ENCODE measurements at places on chromosomes 7 and 10. TPM values are rescaled to one million over a fixed set of nuclear protein-coding genes. Genes with fewer than 3 reads are reported as not detected.

GIMAP8 gene
- total RNA-seq, result 7.5 TPM

TEX36 gene
- not detected for total RNA-seq

PCLO gene
- 40.4 TPM for total RNA-seq

MNX1 gene
- total RNA-seq, result not detected

SFXN3 gene
- total RNA-seq, result 56.8 TPM

EPC1 gene
- total RNA-seq, result 60.0 TPM

PRRT4 gene
- total RNA-seq, result 1.1 TPM

POLL gene
- total RNA-seq, result 34.9 TPM

DNA sequence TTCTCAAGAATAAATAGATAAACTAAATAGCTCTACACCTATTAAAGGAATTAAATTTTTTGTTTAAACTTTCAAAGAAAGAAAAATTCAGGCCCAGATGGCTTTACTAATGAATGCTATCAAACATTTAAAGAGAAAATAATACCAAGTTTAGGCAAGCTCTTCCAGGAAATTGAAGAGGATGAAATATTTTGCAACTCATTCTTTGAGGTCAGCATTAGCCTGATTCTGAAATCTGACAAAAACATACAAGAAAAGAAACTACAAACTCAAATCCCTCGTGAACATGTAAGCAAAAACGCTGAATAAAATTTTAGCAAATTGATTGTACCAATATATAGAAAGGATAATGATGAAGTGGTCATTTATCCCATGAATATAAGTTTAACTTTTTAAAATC, 93.4 kb downstream of the RTKN2 start:
- DNase-seq, result no peak
- H3K4me1 ChIP-seq, result no peaks in the 10 kb centered on the region
- no peaks in the 10 kb centered on the region for H3K27me3 ChIP-seq
- no peak overlapping the region for H3K27ac ChIP-seq

- H3K27ac ChIP-seq, result no peak overlapping the region
- peaks cover 21% of the 10 kb centered on the region for H3K4me1 ChIP-seq
- H3K4me3 ChIP-seq, result no peak overlapping the region
- no peak for DNase-seq
- no peaks in the 10 kb centered on the region for H3K27me3 ChIP-seq
These were observed 1.7 kb upstream of the MCU start for GRCh38 chr10:72690071-72690755.

GRCh38 chr10:114713525-114714090, 55.5 kb upstream of the ABLIM1 start:
- no peaks in the 10 kb centered on the region for H3K27me3 ChIP-seq
- H3K4me1 ChIP-seq, result peaks cover 47% of the 10 kb centered on the region
- H3K27ac ChIP-seq, result peak overlapping the region; percentile 81
- no peaks in the 10 kb centered on the region for H3K36me3 ChIP-seq

- peak overlapping the region; percentile 60 for H3K4me3 ChIP-seq
- DNase-seq, result peak; percentile 37
- no peaks in the 10 kb centered on the region for H3K36me3 ChIP-seq
- no peaks in the 10 kb centered on the region for H3K27me3 ChIP-seq
- peaks cover 44% of the 10 kb centered on the region for H3K4me1 ChIP-seq
These were observed 557 bp downstream of the BAG3 start for GRCh38 chr10:119651514-119652360.

DNA sequence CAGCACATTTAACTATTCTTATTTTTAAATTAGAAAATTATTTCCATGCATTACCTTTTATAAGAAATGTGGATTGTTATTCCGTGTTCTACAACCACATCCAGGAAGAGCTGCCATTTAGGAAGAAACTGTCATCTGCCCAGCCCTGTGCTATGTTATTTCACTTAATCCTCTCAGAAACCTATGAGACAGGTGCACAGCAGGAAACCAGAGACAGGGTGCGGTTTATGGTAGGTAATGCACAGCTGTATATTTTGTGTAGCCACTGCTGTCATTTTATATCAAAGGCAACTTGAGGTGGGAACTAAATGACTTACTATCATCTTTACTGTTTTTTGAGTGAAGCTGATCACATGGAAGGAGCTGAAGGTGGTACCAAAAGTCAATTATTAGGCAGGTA, 232.3 kb downstream of the MAGI2 start:
- H3K36me3 ChIP-seq, result no peaks in the 10 kb centered on the region
- H3K27ac ChIP-seq, result no peak overlapping the region
- H3K4me3 ChIP-seq, result no peak overlapping the region
- no peaks in the 10 kb centered on the region for H3K27me3 ChIP-seq
- no peaks in the 10 kb centered on the region for H3K4me1 ChIP-seq
- no peak for DNase-seq

DNA sequence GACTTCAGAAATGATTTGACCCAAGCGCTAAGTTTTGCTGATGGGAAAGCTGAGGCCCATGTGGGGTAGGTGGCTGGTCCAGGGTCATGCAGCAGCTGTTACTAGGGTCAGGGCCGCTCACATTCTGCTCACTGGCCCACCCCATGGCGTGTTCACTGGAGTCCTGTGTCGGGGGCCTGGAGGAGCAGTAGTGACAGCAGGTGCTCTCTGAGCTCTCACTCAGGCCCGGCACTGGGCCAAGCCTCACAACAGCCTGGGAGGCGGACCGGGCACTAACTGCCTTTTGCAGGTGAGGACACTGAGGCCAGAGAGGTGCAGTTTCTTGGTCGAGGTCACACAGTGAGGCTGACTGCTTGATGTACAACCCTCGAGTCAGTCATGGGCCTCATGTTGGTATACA, 82.7 kb downstream of the GLRX3 start:
- no peak overlapping the region for H3K4me3 ChIP-seq
- H3K27me3 ChIP-seq, result no peaks in the 10 kb centered on the region
- no peaks in the 10 kb centered on the region for H3K4me1 ChIP-seq
- DNase-seq, result no peak
- H3K36me3 ChIP-seq, result no peaks in the 10 kb centered on the region
- no peak overlapping the region for H3K27ac ChIP-seq

DNA sequence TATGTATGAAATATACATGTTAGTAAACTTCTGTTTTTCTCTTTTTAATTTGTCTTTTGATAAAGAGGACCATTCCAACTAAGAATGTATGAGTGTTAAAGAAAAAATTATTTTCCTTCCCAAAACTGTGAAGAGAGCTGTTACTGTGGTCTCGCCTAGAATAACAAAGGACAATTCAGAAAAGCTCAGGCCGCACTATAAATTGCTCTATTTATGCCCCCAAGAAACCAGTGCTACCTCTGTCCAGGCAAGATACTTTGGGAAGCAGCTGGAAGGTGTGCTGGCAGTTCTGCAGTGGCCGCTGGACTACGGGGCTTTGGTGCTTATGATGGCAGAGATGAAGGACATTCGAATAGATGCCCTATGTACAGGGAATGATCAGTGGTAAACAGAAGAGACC, 252.1 kb downstream of the DOCK4 start:
- no peak for DNase-seq
- no peaks in the 10 kb centered on the region for H3K36me3 ChIP-seq
- no peaks in the 10 kb centered on the region for H3K27me3 ChIP-seq
- H3K4me1 ChIP-seq, result no peaks in the 10 kb centered on the region
- no peak overlapping the region for H3K27ac ChIP-seq

DNA sequence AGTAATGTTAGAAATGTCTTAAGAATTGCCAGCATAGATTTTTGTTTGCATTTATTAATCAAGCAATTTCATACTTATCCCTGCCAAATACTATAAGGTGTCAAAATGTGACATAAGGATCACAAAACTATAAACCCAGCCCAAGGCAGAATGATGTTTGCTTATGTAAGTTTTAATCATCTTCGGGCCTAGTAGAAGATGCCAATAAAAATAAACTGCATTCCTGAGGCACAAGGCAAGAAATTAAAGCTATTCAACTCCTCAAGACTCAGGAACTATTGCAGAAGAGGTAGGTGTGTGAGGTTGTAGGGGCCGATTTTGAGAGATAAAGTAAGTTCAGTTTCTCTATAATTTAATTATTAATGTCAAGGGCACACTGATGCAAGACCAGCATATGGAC, 189.4 kb upstream of the AHR start:
- H3K27me3 ChIP-seq, result no peaks in the 10 kb centered on the region
- no peak overlapping the region for H3K4me3 ChIP-seq
- peaks cover 9% of the 10 kb centered on the region for H3K4me1 ChIP-seq
- no peak overlapping the region for H3K27ac ChIP-seq
- H3K36me3 ChIP-seq, result no peaks in the 10 kb centered on the region

DNA sequence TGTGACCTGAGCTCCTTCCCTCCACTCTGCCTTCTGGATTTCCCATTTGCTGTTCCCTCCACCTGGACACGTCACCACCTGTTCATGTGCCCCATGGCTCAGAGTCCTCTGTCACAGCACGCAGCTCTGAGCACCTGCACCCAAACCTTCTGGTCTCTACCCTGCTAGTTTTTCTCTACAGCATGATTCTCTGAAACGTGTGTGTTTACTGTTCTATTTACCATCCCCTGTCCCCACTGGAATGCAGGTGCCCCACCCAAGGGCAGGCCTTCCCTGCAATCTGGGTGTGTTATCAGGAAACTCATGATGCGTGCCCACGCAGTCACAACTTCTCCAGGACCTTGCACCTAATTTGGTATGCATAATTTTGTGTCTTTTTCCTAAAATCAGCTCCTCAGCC, 284.4 kb upstream of the IGFBP3 start:
- H3K4me3 ChIP-seq, result no peak overlapping the region
- H3K27me3 ChIP-seq, result no peaks in the 10 kb centered on the region
- no peaks in the 10 kb centered on the region for H3K4me1 ChIP-seq

DNA sequence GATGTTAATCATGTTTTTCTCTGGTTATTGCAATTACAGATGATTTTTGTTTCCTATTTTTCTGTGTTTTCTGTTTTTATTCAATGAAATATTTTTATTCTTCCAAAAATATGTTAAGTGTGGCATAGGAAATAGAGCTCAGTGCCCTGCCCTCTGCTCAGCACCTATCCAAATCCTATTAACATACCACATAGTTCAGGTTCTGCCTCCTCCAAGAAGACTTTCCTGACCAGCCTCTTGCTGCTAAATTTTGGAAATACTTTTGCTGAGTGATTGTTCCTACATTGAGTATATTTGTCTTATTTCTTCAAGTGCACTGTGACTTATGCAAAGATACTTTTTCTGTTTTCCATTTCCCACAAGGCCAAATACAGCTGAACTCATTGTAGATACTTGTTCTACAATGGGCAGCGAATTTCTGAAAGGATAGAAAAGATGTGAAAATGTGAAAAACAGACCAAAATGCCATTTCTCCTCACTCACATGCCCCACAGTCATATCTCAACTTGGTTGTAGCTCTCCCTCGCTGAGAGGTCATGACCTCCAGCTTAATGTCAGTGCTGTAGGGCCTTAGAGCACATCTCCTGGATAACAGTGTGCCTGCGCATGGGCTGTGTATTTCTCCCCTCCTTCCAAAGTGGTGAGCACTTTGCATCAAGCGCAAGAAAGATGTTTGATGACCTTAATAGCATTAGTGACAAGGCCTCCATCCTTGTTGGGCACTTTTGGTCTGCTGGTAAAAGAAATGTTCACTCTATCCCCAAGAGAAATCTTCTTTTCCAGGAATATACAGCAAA, 677.3 kb downstream of the LRMDA start:
- no peak overlapping the region for H3K4me3 ChIP-seq
- H3K27me3 ChIP-seq, result no peaks in the 10 kb centered on the region
- peaks cover 3% of the 10 kb centered on the region for H3K4me1 ChIP-seq
- no peak overlapping the region for H3K27ac ChIP-seq
- no peak for DNase-seq

DNA sequence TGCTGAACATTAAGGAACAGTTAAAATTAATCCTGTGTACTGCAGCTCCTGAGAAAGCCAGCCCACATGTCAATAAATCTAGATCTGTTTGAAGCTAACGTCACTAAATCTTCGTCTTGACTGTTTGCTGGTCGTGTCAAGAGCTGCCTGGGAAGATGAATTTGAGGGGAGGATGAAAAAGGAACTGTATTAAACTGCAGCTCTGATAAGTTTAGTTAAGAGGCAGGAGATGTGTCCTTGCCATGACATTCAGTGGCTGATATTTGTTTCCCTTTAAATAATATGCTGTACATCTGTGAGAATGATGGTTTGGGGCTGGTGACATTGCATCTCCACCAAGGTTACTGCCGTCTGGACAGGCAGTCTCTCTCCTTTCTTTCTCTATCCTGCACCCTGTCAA, 435.3 kb downstream of the LRMDA start:
- H3K4me1 ChIP-seq, result no peaks in the 10 kb centered on the region
- no peak for DNase-seq
- no peaks in the 10 kb centered on the region for H3K27me3 ChIP-seq
- no peak overlapping the region for H3K4me3 ChIP-seq
- no peaks in the 10 kb centered on the region for H3K36me3 ChIP-seq

DNA sequence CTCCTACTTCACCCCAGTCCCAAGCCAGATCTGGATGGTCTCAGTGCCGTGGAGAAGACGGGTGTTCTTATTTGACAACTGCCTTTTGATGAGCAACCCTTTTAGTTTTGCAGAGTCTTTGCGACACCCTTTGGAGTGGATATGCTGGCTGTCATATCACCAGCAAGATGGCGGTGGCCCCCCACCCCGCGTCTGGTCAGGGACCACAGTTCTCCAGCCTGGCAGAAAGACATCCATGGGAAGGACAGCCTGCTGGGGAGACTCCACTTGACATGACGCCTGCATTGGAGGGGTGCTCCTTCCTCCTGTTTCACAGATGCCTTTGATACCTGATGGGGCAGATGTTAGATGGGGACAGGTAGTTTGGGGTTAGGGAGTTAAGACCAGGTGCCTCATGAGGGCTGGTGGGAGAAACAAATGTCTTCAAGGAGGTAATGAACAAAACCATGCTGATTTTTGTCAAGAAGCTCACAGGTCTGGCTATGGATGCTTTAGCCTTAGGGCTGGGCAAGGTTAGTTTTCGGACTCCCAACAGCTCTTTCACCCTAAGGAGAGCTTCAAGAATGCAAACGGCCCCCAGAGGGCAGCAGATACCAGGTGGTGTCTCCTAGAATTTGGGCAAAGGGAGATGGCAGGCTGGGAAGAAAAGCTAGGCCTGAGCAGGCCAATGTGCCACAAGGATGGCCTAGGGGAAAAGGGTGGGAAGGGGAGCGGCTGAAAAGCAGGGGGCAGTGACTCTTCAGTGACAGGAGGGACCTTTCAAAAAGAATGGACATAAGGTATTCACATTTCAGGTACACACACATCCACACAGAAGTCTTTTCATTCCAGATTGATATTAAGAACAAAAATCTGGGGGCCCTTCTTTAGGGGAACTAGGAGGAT, 95.2 kb downstream of the CLEC2L start:
- H3K4me3 ChIP-seq, result no peak overlapping the region
- H3K4me1 ChIP-seq, result no peaks in the 10 kb centered on the region
- no peaks in the 10 kb centered on the region for H3K27me3 ChIP-seq
- H3K27ac ChIP-seq, result no peak overlapping the region

- H3K36me3 ChIP-seq, result no peaks in the 10 kb centered on the region
- no peak overlapping the region for H3K4me3 ChIP-seq
- H3K27ac ChIP-seq, result no peak overlapping the region
- no peaks in the 10 kb centered on the region for H3K4me1 ChIP-seq
These were observed 601.7 kb downstream of the ANKRD7 start for GRCh38 chr7:118826246-118826645.

DNA sequence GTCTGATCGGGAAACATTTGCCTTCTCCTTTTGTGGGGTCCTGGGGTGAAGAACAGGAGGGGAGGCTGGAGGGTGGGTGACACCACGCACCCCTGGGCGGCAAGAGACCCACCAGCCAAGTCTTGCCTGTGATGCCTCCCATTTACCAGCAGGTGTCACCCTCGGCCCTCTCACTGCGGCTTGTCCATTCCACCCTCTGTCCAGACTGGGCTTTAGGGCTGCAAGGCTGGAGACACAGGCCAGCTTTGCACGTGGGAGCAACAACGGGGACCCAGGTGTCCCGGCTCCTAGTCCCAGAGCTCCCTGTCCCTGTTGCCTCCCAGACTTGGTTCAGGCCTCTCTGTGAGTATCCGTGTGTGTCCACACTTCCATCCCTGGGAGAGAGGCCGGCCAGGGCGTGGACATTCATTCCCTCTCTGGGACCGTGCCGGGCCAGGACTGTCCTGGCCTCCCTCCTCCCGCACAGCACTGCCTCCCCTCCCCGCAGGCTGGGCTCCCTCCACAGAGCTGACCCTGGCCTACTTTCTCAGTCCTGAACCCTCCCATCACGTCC, 36.2 kb upstream of the GTF2IRD1 start:
- H3K27ac ChIP-seq, result peak overlapping the region; percentile 64
- H3K4me3 ChIP-seq, result no peak overlapping the region
